ENCODE measurements at places on chromosomes 2 and 18.
A peak's percentile ranks its signal among the peaks of the same experiment; 100 is the strongest.

DNA sequence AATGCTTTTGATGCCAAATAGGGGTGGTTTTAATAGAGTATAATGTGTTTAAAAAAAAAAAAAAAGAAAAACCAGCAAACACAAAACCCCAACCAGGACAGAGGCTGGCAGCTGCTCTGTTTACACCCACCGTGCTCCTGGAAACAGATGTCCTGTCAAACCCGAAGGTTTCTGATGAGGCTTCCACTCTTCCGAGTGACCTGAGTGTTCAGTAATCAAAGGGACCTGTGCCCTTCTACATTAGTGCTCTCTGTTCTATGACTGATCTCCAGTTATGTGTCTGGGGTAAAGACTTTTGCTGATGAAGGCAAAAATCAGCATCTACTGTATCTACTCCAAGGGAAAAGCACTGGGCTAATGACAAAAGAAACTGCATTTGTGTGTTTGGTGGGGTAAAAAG, 3.5 kb upstream of the KLHL29 start:
- peak; percentile 45 for DNase-seq

DNA sequence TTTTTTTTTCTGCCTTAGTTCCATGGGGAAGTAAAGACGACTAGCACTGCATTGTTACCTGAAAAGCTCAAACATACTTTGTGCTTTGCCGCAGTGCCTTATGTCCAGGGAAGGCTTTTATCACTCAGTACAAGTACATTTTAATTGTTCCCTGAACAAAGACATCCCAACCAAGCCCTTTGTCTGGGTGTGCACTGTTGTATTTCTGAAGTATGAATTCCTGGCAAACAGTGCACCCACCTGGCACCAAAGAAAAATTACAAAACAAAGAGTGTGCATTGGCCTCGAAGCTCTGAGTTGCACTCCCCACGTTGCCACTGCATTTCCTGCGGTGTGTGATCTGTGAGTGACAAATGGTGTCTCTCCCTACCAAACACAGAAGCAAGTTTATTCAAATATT, 858.5 kb upstream of the PIK3C3 start:
- DNase-seq = peak; percentile 16

DNA sequence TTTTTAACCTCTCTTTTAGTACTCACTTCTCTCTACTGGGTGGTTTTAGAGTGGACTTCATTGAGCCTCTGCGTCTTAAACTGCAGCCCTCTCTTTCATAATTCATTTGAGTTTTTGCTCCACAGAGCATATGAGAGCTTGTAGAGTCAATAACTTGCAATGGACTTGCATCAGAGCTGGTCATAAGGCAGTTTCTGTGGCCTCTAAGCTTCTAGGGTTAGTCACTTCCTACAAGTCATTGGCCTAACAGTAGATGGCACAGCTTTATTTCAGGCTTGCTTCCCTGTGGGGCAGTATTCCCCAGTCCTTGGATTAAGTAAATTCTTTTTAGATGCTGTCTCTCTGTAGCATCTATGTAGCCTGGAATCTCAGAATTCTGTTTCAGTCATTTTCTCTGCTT, 1435.7 kb downstream of the LRP1B start:
- no peak for DNase-seq

GRCh38 chr2:70897977-70898226, 37.8 kb upstream of the ATP6V1B1 start:
- no peak for DNase-seq

- peak; percentile 21 for DNase-seq
Observed at GRCh38 chr2:130336877-130337734, 5.6 kb upstream of the IMP4 start.

- no peak for DNase-seq
Observed at GRCh38 chr2:237870126-237870525, 10.7 kb downstream of the RAMP1 start.

All from NCI-H2171 (cell line).